ENCODE measurements at places on chromosomes 5 and 9.

DNA sequence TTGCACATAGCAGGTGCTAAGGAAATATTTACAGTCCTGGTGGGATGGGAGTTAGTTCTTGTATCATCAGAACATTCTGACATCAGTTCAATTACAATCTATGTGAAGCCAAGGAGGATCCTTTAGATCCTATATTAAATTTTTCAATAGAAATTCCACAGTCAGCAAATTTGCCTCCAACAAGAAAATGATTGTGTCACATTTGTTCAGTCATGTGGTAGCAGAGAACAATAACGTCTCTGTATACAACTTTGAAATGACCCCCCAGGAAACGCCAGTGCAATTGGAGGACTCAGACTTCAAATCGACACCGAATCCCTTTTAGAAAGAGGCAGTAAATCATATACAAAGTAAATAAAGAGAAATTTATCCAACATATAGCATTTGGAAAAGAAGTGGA is 392.1 kb downstream of the DTWD2 start:
- no peak for DNase-seq

DNA sequence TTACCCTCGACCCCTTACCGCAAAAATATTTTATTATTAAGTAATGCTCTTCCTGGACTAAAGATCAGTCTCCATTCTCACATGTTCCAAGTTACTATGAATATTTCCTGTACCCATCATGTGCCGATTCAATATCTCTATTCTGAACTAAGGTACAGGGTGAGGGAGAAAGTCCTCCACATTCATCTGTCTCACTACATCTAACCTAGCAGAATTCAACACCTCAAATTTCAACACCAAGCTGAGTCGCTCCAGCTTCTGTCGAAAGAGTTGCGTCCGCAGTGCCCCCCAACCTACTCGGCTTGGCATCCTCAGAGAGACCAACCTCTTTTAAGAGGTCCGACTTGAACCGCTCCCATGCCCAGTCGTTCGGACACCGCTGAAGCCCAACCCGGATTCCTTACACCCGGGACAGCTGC is 1.0 kb downstream of the CERT1 start:
- DNase-seq, result no peak

- no peak for DNase-seq
Measured at GRCh38 chr5:167361795-167362194, 929.6 kb upstream of the WWC1 start.

GRCh38 chr5:135318037-135318436 is 81.0 kb downstream of the MACROH2A1 start:
- no peak for DNase-seq

- no peak for DNase-seq
Measured at GRCh38 chr5:30894811-30895210, 298.7 kb upstream of the CDH6 start.

DNA sequence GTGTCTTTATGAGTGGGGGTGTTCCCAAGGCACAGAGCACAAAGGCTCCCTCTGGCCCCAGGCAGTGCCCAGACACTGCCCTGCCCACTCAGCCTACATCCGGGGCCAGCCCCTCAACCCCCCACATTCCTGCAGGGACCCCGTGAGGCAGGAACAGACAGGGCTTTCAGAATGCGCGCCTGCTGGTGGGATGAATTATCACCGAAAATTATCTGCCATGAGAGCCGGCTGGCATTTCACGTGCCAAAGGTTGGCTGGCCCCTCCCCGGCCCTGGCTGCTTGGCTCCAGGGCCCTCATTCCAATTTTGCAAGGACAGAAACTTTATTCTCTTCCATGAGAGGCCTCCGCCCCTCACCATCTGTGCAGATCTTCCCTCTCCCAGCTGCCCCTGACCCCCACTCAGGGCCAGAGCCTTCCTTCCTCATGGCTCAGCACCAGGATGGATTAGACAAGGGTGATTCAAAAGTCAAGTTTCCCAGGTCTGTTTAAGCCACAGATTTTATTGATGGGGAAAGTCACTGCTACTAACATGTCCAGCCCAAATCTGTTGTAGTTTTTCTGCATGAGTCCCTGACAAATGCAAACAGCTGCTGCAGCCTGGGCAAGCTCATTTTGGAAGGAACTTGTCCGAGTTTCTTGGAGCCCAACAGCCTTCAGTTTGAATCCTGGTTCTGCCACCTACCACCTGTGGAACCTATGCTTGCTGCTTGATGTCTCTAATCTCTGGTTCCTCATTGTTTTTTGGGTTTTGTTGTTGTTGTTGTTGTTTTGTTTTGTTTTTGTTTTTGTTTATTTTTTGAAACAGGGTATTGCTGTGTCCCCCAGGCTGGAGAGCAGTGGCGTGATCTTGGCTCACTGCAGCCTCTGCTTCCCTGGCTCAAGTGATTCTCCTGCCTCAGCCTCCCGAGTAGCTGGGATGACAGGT is 32.3 kb upstream of the WDR38 start:
- DNase-seq, result no peak

DNA sequence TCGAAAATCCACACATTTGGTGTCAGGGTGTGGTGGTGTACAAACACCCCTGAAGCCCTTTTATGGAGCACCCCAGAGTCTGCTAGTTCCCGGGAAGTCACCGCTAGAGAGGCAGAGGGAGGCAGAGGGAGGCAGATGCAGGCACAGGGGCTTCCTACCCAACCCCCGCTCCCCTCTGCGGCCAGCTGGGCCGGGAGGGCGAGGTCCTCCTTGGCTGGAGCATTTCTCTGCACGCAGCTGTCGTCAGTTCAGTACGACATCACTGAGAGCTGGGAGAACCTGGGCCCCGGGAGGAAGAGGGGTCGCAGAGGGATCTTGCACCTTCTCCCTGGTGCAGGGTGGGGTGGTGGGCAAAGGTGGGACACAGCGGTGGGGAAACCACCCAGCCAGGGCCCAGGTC is 15.8 kb upstream of the UBAC1 start:
- no peak for DNase-seq

DNA sequence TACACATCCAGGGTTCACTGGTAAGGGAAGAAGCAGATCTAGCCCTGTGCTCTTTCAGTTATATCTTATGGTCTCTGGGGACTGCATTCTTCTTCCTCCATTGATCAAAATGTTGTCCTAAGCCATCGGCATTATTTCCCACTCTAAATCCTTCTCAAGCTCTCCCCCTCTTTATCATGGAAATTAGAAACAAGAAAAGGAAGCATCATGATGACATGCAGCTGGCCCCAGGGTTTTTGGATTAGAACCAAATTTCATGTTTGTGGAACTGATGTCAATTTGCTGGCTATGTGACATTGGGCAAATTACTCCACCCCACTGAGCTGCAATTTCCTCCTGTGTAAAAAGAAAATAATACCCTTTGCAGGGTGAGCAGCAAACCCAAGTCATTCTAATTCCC is 39.5 kb downstream of the MFAP3 start:
- no peak for DNase-seq

GRCh38 chr9:20343325-20343724 is 279.0 kb downstream of the MLLT3 start:
- no peak for DNase-seq

DNA sequence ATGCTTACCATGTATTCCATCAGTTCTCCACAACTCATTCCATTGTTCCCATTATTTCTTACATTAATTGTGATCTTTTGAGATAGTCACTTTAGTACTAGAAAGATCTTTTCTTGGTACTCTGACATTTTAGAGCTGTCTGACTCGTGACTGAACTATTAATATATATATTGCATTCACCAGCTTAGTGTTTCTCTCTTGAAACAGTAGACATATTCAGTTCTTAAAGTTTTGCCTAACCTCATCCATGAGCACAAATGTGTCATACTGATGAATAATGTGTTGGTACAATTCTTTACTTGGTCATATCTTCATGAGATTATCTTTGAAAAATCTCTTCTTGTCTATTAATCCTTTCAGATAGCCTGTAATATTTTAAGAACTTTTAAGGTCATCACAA is 74.3 kb downstream of the NLN start:
- no peak for DNase-seq

GRCh38 chr5:130981663-130982062 is 183.4 kb downstream of the HINT1 start:
- DNase-seq, result no peak

All from C1 segment of cervical spinal cord (tissue), 14 donors.